ENCODE measurements at places on chromosomes 16 and 17.

- DNase-seq, result no peak
Measured at GRCh38 chr16:19929062-19929511, 44.4 kb upstream of the GPRC5B start.

GRCh38 chr17:3892095-3892998 lies 506 bp downstream of the CAMKK1 start:
- peak; percentile 7 for DNase-seq

- no peak for DNase-seq
Measured at GRCh38 chr17:40615068-40615840, 32.4 kb downstream of the SMARCE1 start.

- DNase-seq, result no peak
Measured at GRCh38 chr17:52181782-52182181, 23.3 kb upstream of the CA10 start.

- no peak for DNase-seq
Measured at GRCh38 chr17:61579961-61580360, 11.1 kb downstream of the NACA2 start.
